GM10248 (cell line): ENCODE measurements at places on chromosomes 11 and 22.

GRCh38 chr11:575313-575995, 816 bp upstream of the PHRF1 start:
- no peak for DNase-seq

DNA sequence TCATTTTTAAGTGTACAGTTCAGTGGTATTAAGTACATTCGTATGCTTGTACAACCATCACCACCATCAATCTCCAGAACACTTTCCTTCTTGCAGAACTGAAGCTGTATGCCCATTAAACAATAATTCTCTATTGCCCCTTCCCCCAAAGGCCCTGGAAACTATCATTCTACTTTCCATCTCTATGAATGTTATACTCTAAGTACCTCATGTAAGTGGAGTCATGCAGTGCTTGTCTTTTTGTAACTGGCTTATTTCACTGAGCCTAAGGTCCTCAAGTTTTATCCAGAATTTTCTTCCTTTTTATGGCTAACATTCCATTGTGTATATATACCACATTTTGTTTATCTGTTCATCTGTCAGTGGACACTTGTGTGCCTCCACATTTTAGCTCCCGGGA, 29.7 kb downstream of the MMP7 start:
- DNase-seq = no peak

DNA sequence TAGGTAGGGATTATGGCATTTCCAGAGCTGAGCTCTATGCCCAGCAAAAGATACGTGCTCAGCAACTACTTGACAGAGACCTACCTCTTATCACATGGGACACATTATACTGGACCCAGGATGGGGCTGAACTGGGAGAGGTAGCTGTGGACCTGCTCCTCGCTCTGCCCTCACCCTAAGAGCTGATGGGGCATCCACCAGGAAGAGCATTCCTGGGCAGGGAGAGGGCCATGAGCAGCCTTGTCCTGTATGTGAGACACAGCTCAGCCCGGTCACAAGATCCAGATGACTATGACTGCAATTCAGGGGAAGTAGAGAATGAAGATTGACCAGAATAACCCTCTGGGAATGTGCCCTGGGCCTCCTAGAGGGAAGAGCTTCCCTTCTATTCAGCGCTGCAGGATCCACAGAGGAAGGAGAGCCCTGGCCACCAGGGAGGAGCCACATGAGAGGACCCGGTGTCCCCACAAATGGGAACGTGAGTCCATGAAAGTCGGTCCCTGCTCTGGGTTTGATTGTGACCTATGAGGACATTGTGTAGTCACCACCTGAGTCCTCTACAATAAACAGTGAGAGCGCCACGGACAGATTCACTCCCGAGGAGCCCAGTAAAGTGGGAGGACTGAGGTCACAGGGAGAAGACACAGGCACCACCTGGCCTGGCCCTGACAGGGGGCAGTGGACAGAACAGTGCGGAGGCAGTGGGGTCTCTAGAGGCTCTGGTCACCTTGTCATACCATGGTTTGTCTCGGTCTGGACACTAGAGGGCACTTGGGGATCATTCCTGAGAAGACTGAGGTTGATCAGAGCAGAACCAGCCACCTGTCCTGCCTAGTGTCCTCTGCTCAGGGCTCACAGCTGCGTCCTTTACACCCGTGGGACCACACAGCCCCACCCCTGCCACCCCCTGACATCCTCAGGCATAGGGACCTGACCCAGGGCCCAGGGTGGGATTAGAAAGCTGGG, 99.5 kb downstream of the ZNF280B start:
- peak; percentile 77 for DNase-seq

- DNase-seq = no peak
These were observed 17.8 kb upstream of the NEU3 start for GRCh38 chr11:74970852-74971395.

DNA sequence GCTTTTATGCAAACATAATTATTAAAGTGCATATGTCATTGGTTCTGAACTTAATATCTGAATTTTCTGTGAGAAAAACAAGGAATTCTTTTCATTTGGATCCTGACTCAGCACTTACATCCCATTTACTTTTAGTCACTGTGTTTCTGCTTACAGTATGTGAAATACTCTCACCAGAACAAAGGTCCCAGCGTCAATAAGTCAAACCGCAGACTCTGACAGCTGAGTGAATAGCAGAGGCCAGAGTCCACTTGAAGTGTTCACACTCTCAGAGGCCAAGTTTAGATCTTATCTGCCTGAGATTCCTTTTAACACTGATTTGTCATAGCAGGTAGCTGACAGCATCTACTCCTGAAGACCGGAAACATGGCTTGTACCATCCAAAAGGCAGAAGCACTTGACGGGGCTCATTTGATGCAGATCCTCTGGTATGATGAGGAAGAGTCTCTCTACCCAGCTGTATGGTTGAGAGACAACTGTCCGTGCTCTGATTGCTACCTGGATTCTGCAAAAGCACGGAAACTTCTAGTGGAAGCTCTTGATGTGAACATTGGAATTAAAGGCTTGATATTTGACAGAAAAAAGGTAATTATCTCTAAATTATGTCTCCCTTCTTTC, 14.6 kb downstream of the BBOX1 start:
- no peak for DNase-seq

DNA sequence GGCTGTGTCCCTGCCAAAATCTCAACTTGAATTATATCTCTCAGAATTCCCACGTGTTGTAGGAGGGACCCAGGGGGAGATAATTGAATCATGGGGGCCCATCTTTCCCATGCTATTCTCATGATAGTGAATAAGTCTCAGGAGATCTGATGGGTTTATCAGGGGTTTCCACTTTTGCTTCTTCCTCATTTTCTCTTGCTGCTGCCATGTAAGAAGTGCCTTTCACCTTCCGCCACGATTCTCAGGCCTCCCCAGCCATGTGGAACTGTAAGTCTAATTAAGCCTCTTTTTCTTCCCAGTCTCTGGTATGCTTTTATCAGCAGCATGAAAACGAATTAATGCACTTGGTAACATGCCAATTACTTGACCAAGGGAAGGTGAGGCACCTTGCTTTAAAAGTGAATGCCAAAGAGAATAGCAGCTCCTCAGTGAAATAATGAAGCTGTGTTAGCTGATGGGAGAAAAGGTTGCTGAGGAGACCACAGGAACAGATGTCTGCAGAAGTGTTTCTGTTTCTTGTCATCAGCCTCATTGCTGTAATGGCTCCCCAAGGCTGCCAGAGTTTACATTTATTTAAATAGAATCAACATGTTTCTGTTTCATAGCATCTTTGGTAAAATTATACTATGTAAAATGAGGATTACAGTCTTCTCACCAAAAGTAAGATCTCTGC, 89.0 kb upstream of the CD44 start:
- DNase-seq = no peak

DNA sequence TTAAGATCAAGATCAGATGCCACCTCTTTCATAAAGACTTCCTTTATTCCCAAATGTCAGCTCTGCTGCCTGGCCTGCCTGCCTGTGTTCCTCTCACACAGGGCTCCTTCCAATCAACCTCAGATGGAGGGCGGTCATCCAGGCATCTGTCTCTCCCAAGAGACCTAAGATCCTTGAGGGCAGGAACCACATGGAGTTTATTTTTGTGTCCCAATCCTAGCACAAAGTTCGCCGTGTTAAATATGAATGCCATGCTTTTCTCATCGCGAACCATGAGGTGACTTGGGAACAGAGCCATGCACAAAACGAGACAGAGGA, 72.7 kb upstream of the ARFGAP3 start:
- no peak for DNase-seq

DNA sequence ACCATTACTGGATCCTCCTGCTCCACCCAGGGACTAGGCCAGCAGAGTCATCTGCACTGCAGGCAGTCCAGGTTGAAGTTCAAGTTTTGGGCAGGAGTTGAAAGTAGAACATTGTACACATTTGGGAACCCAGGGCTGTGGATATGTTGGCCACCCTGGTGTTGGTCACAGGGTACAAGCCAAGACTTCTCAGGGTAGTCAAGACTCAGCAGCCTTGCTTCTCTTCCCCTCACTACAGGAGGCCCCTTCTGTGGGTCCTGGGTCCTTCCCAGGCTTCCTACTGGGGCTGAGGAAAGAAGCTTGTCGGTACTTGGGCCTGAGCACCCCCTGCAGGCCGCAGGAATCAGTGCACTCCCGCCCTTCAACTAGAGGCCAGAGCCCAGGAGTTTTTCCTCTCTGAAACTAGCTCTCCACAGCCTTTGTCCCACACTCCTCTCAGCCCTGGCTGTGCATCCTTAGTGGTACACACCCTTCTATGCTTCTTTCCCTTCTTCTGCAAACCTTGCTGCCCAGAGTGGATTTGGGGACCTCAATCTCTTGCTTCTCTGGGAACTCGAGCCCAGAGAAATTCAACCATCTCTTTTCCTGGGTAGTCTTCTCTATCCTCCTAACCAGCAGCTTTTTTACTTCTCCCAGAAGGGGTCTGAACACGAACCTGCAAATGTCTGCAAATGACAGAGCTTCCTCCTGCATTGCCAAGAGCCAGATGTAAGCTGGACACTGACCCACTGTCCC, 2.6 kb upstream of the HPX start:
- DNase-seq = peak; percentile 75

DNA sequence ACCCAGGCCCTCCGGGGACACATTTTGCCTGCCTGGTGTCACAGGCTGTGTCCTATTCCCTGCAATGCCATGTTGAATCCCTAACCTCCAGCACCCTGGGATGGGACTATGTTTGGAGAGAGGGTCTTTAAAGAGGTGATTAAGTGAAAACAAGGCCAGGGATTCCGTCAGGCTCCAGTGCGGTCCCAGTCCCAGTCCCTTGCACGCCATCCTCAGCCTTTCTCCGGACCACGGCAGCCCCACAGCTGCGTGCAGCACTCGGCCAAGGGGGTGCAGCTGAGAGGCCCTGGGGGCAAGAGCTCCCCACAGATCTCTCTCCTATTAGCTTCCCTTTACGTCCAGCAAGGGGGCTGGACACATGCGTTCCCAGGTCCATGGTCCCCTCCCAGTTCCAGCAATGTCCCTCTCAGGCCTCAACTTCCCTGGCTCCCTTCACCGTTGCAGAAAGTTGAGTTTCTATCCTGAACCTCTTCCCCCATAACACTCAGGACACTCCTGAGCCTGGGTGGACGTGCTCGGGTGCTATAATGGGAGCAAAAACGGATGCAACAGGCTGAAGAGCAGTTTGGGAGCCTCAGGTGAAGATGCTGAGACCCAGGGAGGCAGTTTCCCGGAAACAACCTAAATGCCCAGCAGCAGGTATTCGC, 1422.7 kb downstream of the BRD1 start:
- DNase-seq = no peak

GRCh38 chr11:88657076-88657738, 319.7 kb upstream of the CTSC start:
- no peak for DNase-seq

DNA sequence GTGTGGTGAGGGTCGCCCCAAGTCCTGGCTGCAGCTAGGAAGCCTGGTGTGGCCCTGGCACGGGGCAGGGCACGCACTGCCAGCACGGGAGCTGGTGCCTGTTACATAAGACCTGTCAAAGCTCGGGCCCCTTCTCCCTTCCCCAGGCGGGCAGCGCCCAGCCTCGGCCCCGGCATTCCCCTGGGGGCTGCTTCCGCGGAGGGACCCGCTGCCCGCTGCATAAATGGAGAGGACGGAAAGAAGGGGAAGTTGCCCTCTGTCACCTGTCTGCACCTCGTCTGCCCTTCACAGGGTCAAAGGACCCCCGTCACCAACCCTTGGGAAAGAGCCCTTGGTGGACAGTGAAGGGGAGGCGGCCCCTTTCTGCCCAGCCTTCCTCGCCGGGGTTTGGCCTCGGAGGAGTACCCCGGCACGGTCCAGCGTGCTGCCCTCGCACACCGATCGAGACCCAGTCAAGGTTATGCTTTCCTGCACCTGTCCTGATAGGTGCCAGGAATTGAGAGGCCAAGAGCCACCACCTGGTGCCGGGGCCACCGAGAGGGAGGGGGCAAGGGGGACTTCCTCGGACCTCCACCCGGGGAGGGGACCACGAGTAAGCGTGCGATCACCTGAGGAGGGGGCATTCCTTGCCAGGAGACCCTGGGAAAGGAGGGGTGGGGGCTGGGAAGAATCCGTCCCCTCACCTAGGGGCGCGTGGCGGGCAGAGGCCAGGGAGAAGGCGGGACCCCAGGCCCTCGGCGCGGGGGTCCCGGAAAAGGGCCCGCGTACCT, 16.8 kb upstream of the MFRP start:
- DNase-seq = no peak

DNA sequence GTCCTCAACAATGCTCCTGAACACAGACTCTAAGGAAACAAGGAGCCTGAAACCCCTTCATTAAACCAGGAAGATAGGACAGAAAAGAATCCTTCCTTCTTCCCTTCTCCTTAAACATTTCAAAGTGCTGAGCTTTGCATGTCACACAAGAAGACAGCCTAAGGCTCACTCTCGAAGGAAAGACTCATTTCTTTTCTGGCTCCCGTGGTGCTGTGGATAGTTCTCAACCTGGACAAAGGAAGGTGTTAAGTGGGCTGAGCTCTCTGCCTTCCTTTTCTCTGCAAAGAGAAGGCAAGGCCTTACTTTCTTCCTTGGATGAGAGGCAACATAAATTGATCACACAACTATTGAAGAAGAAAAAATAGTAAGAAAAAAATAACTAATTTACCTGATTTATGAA, 452.4 kb upstream of the DDI1 start:
- no peak for DNase-seq

- no peak for DNase-seq
These were observed 99.7 kb upstream of the SYT13 start for GRCh38 chr11:45385844-45386243.

DNA sequence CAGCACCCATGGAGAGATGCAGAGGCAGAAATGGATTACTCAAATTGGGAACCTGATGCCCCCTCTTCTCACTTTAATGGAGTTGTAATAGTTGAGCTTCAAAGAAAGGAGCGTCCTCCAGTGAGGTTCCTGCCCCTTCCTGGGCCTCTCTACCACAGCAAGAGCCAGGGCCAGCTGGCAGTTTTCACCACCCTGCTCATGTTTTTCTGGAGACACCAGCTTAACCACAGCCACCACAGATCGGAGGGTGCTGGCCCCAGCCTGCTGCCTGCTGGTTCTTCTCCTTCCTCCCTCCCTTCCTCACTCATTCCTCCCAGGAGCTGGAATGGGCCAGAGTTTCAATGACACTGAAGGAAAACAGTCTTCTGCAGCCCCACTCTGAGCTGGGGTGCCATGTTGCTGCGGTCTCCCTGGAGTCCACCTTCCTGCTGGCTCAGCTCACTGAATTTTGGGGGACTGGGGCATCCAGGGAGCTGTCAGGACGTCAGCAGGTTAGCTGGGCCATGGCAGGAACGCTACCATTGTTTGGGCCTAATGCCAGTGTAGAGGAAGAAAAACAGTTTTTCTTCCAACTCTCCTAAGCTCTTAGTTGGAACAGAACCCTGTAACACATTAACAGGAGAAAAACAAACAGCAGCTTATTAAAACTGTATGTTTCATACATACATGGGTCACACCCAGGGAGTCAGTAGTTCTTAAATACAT, 57.7 kb downstream of the TRAF6 start:
- DNase-seq = no peak

GRCh38 chr11:35483131-35483820, 42.1 kb downstream of the PAMR1 start:
- DNase-seq = no peak
